Common myeloid progenitor, CD34-positive (primary cell): ENCODE measurements at places on chromosomes 11 and 22.

- peaks cover 38% of the 10 kb centered on the region for H3K4me1 ChIP-seq
- H3K4me3 ChIP-seq = peak overlapping the region; percentile 85
- peak overlapping the region; percentile 60 for H3K27ac ChIP-seq
- peak; percentile 61 for DNase-seq
- H3K36me3 ChIP-seq = peaks cover 6% of the 10 kb centered on the region
- no peaks in the 10 kb centered on the region for H3K27me3 ChIP-seq
These were observed 758 bp downstream of the PDXP start for GRCh38 chr22:37659066-37659896.

DNA sequence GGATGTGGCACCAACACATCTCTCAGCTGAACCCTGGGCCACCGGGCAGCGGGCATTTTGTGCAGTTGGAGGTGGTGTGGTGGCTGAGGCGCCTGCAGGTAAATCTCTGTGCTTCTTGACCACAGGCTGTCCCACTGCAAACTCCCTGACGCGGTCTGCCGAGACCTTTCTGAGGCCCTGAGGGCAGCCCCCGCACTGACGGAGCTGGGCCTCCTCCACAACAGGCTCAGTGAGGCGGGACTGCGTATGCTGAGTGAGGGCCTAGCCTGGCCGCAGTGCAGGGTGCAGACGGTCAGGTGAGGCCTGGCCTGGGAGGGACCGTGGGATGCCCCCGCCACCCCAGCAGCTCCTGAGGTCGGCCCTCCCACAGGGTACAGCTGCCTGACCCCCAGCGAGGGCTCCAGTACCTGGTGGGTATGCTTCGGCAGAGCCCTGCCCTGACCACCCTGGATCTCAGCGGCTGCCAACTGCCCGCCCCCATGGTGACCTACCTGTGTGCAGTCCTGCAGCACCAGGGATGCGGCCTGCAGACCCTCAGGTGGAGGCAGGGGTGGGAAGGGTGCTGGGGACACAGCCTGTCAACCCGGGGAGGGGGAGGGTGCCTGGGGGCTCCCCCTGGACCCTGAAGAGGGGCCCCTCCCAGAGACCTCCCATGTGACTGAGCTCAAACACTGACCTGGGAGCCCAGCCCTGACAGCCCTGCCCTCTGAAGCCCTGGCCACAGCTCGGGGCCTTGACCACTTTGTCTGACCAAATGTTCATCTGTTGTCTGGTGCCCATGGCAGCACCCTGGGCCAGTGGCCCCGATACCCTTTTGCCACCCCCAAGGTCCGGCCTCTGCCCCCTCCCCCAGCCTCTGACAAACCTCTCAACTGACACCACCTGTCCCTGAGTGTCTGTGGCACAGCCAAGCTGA is 4.6 kb upstream of the PGGHG start:
- peaks cover 62% of the 10 kb centered on the region for H3K27me3 ChIP-seq
- H3K4me3 ChIP-seq = no peak overlapping the region
- DNase-seq = no peak
- H3K36me3 ChIP-seq = no peaks in the 10 kb centered on the region
- H3K27ac ChIP-seq = no peak overlapping the region

- no peaks in the 10 kb centered on the region for H3K27me3 ChIP-seq
- H3K4me3 ChIP-seq = no peak overlapping the region
- no peak overlapping the region for H3K27ac ChIP-seq
- H3K36me3 ChIP-seq = peaks cover 2% of the 10 kb centered on the region
- DNase-seq = no peak
- H3K4me1 ChIP-seq = no peaks in the 10 kb centered on the region
These were observed 35.2 kb downstream of the PPP2R1B start for GRCh38 chr11:111730871-111731591.

DNA sequence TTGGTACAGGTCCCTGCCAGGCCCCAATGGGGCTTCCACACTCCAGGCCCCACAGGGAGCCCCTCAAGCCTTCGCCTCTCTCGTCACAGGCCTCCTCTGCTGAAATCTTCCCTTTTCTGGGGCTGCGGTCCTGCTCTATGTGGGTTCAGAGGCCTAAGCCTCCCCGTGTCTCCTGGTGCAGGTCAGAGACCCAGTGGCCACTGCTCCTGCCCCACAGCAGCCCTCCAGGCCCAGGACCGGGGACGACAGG is 5.9 kb upstream of the IFITM3 start:
- no peak overlapping the region for H3K27ac ChIP-seq
- H3K27me3 ChIP-seq = no peaks in the 10 kb centered on the region
- H3K4me1 ChIP-seq = peaks cover 68% of the 10 kb centered on the region
- H3K36me3 ChIP-seq = no peaks in the 10 kb centered on the region
- no peak for DNase-seq

- no peaks in the 10 kb centered on the region for H3K4me1 ChIP-seq
- H3K36me3 ChIP-seq = peaks cover 7% of the 10 kb centered on the region
- no peaks in the 10 kb centered on the region for H3K27me3 ChIP-seq
- no peak overlapping the region for H3K27ac ChIP-seq
- H3K4me3 ChIP-seq = no peak overlapping the region
These were observed 17.0 kb downstream of the MRPL48 start for GRCh38 chr11:73804712-73805111.

GRCh38 chr11:46894961-46895360 is 23.4 kb downstream of the LRP4 start:
- no peak overlapping the region for H3K27ac ChIP-seq
- no peak for DNase-seq
- H3K36me3 ChIP-seq = no peaks in the 10 kb centered on the region
